ENCODE measurements at places on chromosomes 2 and 18. TPM values are rescaled to one million over a fixed set of nuclear protein-coding genes. Genes with fewer than 3 reads are reported as not detected.

DNA sequence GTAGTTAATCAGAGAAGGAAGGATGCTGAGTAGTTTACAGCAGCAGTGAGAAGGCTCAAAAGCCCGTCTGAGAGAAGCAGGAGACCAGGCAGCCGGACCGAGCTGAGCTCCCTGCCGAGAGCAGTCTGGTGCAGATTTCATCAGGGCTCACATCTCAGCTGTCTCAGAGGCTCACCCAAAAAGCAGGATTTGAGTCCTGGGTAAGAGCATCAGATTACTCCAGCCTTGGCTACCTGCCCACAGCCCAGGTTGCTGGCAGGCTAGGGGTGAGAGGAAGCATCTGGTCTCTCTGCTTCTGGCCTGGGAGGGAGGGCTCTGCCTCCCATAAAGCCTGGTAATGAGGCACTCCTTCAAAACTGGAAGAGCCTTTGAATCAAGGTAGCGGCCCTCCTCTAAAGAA is 140.5 kb downstream of the ST6GAL2 start:
- no peak for DNase-seq

POLR1A gene
- 42.3 TPM for total RNA-seq

ARPC2 gene
- total RNA-seq = 545 TPM

DNA sequence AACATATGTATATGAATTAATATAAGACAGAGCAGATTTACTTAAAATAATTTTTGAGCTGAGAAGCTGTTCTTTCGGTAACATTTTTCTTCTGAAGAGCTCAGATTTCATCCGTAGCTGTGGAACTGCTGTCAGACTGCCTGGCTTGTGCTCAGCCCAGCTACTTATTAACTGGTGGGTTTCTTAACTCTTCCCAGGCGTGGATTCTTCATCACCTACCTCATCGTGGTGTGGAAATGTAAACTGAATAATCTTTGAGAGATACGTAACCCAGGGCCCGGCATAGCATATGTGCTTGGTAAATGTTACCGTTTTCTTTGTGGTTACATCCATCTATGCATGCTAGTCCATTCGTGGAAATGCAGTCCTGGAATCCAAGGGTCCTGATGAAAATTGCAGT is 145.0 kb downstream of the MCFD2 start:
- no peak for DNase-seq

GRCh38 chr2:105395691-105396090 is 3.2 kb downstream of the FHL2 start:
- no peak for DNase-seq

All from OCI-LY7 (cell line).